ENCODE measurements at places on chromosomes 6 and 20.

DNA sequence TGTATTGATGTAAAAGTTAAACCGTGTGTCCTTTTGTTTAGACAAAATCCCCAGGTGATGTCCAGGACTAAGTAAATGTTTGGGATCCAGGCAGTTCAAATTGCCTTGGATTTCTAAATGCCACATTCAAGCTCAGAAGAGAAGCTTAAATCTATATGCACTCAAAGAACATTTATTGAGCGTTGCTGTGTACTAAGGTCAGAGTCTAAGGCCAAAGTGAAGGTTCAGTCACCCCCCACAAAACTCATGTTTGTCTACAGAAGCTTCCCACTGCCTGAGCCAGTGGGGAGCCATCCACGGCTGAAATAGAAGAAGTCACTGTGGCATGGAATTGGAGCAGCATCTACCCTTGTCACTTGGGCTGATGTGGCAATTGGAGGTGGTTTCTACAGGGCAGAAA lies 70.7 kb upstream of the INSM1 start:
- DNase-seq, result no peak

DNA sequence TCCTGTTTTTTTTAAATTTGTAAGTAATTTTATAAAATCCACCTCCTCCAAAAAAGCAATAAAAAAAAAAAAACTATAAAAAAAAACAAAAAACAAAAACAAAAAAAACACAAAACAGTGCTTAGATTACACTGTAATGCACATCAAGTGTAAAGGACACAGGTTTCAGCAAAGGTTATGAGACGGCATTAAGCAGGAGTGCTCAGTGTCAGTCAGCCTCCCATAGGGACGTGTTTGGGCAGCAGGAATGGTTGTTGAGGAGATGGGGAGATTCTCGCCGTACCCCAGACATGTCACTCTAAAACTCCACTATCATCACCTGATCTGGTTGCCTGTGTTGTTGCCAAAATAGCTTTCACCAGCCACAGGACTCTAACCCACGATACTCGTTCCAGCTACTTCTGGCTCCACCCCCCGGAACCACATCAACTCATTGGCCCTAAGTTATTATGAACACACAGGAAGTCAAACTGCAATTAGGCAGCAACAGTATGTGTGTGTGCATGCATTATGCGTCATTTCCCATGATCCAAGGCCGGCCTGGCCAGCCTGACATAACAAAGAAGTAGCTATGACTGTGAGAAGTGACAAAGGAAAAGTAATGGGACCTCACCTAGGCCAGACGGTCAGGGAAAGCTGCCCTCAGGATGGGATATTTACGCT lies 28.7 kb downstream of the ECT2L start:
- DNase-seq, result no peak

DNA sequence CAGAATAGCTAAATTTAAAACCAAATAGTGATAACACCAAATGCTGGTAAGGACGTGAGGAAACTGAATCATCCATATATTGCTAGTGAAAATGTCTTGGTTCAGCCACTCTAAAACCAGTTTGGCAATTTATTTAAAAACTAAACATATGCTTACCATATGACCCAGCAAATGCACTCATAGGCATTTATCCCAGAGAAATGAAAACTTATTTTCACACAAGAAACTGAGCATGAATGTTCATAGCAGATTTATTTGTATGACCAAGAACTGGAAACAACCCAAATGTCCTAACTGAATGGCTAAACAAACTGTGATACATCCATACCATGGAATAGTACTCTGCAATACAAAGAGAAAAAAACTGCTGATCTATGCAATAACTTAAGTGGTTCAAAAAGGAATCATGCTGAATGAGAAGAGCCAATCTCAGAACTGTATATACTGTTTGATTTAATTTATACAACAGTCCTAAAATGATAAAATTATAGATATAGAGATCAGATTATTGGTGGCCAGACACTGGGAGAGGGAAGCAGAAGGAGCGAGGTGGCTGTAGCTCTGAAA lies 115.6 kb upstream of the ADGRF1 start:
- DNase-seq, result no peak

GRCh38 chr20:7828437-7828836 lies 111.8 kb downstream of the HAO1 start:
- no peak for DNase-seq

GRCh38 chr20:59082981-59083380 lies 40.4 kb upstream of the PRELID3B start:
- DNase-seq, result no peak

DNA sequence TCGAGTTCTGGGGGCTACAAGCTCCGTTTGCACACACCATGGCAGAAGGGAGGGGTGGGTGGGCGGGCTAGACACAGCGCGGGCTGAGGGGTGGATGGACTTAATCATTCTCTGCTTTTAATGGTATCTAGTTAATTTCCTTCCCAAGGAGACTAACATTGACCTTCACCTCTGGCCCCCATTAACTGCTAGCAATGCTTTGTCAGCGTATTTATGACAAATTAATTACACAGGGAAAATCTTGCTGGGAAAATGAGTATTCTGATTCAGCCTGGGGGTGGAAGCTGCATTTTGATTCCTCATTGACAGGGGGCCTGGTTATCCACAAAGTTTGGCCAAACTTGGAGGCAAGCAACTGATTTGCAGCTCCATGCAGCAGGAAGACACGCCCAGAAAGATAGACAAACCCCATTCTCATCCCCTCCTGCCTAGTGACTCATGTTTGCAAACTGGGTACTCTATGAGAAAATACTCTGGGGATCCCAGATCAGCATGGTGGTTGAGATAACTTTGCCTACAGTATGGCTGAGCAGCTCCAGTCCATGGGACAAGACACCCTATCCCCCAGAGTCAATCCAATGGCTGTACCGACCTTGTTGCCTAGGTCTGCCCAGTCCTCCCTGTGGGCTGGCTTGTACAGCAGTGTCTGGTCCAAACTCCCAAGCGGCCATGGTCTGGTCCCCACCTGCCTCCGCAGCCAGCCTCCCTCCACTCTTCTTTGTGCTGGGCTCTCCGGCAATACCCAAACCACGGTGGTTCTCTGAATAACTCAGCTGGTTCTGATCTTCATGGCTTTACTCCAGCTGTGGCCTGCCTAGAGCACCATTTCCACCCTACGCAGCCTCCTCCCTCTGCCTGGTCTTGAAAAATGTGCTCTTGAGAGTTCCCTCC lies 19.7 kb downstream of the ZBP1 start:
- no peak for DNase-seq

DNA sequence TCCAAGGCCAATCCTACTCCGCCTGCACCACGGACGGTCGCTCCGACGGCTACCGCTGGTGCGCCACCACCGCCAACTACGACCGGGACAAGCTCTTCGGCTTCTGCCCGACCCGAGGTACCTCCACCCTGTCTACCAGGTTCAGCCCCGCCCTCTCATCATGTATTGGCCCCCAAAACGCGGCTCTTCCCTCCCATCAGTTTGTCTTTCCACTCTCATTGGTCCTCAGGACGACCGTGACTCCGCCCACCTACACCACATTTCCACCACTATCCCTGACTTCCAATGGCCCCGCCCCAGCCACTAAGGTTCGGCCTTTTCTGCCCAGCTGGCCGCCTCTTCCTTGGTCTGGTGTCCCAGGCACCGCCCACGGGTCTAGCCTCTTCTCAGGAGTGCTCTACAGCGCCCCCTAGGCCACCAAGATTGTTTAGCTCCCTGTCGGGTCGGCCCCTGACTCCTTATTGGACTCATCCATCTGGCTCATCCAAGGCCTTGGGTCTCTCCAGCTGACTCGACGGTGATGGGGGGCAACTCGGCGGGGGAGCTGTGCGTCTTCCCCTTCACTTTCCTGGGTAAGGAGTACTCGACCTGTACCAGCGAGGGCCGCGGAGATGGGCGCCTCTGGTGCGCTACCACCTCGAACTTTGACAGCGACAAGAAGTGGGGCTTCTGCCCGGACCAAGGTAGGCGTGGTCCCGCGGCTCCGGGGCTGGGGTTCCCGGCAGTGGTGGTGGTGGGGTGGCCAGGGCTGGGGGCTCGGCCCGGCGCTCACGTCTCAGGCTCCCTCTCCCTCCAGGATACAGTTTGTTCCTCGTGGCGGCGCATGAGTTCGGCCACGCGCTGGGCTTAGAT lies 3.1 kb downstream of the MMP9 start:
- no peak for DNase-seq
